ENCODE measurements at places on chromosomes 12 and 14.

DNA sequence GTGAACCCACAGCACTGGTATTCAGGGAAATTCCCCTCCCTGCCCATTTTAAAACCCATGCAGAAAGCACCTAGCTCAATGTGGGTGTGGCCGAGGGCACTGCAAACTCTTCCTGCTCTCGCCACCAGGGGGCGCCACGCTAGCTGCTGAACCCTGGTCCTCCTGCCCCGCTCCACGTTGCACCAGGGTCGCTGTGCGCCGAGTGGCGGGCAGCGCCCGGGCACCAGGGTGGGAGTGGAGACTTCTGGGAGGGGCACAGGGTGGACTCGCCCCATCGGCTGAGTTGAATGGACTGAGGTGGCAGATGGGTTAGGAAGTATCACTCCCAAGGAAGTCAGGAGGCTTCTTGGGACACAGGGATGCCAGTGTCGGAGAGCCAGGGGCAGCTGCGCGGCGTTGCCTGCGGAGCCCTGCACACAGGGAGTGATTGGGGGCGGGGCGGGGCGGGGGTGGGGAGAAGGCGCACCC is 48.1 kb upstream of the BCL11B start:
- DNase-seq, result peak; percentile 10

DNA sequence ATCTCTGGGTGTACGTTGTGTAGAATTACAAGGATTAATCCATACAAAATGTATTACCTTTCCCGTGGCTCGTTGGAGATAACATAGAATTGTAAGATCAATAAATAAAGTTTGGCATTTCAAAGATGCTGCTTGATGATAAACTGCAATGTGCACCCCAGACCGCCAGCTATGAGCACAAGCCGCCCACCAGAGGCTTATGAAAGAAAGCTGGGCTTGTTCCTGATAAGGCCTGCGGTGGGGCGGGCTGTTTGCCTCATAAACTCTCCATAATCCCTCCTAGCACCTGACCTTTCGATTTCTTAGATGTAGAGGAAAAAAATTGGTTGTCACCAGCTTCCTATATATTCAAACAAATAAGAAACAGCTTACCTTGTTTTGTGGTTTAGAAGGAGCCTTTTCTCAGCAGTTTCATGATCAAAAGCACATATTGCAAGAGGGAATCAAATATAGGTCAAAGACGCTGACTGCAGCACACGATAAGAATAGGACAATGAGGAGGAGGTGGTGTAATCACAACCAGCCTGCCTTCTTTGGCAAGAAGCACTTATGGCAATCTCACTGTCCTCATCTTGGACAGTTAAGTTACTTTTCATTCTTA is 293.6 kb downstream of the RMST start:
- no peak for DNase-seq

DNA sequence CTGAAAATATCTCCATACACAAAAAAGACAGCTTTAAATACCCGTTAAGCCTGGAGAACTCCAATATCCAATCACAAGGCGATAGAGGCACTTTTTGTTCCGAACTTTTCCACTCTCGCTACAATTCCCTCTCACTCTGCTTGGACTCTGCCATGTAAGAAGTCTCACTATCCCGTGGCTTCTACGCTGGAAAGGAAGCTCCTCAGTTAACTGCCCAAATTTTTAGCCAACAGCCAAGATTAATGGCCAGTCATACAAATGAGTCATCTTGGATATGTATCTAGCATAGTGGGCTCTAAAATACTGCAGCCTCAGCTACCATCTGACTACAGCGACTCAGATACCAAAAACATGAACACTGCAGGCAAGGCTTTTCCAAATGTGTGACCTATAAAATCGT is 45.5 kb upstream of the RERGL start:
- DNase-seq, result peak; percentile 15

DNA sequence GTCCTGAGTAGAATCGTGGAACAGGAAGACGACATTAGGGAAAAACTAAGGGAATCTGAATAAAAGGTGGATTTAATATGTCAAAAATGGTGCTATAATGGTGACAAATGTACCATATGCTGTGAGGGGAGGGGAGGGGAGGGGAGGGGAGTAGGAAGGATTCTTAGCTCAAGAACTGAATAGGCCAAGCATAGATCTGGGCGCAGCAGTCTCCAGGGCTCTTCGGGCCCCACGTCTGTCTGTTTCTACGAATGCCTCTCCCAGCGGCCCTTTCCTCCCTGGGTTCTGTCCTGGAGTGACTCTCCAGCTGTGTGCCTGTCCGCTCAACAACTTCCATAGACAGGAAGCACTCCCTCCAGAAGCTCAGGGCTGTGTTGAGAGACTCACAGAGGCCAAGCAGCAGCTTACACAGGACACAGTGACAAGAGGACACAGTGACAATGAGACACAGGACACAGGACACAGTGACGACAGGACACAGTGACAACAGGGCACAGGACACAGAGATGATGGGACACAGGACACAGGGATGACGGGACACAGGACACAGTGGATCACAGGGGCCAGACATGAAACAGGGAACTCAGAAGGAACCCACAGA is 42.4 kb upstream of the PPP2R5C start:
- no peak for DNase-seq

GRCh38 chr12:22287101-22287500 is 47.4 kb downstream of the ST8SIA1 start:
- peak; percentile 11 for DNase-seq

DNA sequence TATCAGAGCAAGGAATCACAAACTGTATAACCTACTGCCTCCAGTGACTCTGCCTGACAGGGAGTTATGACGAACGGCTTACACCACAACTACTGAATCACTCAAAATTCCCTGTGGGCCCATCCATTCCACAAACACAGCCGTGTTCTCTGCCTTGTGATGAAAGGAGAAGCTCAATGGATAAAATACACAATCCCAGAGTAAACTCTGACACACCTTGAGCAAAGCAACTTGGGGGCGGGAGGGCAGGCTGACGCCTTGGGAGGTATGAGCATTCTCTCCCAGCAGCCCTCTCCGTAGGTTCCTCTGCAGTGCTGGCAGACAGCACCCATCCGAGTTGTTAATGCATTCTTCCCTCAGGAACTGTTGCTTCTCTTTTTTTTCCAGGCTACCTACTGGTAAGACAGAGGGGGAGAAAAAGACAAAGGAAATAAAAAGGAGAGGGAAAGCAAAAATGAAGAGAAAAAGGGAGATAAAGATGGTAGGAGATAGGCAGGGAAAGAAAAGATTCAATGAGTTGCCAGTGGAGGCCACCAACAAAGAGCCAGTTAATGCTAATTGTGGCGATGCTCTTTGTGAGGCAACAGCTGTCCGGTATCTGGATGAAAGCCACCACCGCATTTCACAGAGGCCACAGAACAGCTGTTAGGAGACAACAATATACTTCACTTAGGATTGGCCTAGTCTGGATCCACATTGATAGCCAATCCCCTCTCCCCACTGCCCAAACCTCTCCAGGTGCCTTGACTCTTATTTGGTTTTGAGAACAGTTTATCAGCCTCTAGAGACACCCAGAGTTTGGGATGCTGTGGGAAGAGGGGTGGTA is 4.7 kb upstream of the DIO2 start:
- DNase-seq, result peak; percentile 29

DNA sequence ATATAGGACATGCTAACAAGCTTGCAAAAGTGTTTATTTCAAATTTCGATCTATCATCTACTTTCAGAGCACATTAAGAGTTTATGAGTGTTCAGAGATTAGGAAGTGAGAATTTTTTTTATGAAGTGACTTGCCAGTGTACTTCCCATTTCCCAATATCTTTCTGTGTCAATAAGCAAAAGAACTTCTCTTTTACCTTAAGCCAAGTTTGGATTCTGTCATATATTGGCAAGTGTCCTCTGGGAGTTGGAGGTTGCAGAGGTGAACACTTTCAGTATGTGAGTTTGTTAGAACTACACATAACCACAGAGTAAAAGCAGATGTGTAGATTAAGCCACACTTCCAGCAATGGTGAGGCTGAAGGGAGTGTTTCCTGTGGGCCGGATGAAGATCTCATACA is 16.6 kb upstream of the KLRF1 start:
- DNase-seq, result peak; percentile 14

- DNase-seq, result no peak
Measured at GRCh38 chr12:49138999-49139398, 7.8 kb upstream of the TUBA1B start.
